T1000 (cell line): ENCODE measurements at places on chromosomes 1 and 21.

GRCh38 chr1:29171089-29171488 lies 10.6 kb downstream of the SRSF4 start:
- DNase-seq = no peak

GRCh38 chr1:43427524-43427923 lies 26.2 kb downstream of the HYI start:
- DNase-seq = no peak

GRCh38 chr1:161260376-161261260 lies 2.1 kb downstream of the PCP4L1 start:
- no peak for DNase-seq

DNA sequence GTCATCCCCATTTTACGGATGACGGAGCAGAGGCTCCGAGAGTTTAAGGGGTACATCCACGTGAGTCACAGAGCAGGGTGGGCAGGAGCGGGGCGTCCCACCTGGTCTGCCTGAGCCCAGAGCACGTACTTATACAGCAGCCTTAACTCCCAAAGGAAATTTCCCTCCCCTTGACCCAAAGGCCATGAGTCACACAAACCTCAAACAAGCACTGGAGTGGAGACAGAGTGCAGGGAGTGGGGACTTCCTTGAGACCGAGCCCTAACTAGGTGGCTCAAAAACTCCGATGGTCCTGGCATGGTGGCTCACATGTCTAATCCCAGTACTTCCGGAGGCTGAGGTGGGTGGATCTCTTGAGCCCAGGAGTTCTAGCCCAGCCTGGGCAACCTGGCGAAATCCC lies 141.6 kb upstream of the KLHDC7A start:
- no peak for DNase-seq

DNA sequence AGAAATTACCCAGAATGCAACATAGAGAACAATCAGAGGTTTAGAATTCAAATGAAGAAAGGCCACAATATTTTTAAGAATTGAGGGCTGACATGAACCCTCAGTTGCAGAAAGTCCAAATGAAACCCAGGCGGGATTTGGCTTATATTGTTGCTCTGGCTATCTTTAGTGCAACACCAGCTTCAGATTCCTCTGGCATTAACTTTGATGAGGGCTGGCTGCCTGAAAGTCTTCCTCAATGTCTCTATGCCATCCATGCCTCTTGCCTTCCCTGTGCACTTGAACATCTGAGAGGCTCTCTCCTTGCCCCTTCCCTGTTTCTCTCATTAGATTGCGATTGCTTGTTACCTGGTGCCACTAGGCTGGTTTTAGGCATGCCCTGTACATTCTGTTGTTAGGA lies 31.2 kb upstream of the DPT start:
- DNase-seq = no peak

- no peak for DNase-seq
Observed at GRCh38 chr1:156308078-156308477, 9.0 kb upstream of the VHLL start.
